ENCODE measurements at places on chromosomes 7 and 10.

- DNase-seq: no peak
Measured at GRCh38 chr7:73342645-73343044, 14.7 kb downstream of the FKBP6 start.

GRCh38 chr10:132383751-132384196 is 13.2 kb upstream of the PWWP2B start:
- DNase-seq: peak; percentile 73

GRCh38 chr10:119691726-119692125 is 34.1 kb upstream of the INPP5F start:
- DNase-seq: no peak

DNA sequence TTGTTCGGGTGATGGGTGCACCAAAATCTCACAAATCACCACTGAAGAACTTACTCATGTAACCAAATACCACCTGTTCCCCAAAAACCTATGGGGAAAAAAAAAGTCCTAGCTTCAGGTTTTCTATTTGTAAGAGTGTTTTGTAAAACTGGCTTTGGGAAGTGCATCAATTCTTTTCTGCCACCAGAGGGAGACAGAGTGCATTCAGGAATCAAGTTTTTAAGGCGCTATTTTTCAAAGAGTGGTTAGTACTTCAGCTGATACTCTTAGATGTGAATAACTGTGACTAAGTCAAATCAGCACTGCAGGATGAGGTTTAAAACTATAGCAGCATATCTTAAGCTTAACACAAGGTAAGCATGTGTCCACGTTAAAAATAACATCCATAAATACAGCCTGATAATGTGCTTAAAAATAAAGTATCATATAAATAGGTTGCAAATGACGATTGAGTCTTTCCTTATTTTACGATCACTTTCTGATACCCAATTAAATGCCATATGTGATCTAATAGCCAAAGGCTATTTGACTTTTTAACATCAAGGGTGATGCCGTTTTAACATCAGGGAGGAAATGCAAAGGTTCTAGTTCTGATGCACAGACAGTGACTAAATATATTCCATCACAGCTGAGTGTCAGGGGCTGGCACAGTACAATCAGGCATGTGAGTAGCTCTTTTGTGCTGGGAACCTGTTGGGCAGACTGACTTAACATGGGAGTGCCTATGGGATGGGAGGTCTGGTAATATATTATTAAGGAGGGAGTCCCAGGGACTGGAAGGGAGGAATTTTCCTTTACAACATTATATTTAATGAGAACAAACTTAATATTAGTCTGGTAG is 10.6 kb upstream of the LYZL2 start:
- no peak for DNase-seq

DNA sequence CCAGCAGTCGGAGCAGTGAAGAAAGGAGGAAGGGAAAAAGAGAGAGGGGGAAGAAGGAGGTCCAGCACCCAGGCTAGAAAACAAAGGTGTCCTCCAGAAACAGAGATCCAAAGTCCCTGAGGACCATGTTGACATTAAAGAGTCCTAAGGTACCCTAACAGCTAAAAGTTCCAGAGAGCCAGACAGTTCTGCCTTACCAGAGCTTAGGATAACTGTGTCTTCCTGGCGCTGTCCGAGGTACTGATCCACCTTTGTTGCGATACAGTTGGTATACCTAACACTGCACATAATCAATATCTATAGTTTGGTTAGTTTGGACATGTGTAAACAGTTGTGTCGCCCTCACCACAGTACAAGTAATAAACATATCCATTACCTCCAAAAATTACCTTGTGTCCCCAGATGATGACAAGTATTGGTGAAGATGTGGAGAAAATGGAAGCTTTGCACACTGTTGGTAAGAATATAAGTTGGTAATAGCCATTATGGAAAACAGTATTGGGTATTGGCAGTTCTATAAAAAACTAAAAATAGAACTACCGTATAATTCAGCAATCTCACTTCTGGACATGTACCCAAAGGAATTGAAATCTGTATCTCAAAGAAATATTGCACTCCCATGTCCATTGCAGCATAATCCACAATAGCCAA is 59.8 kb downstream of the GRID1 start:
- no peak for DNase-seq

- DNase-seq: no peak
Measured at GRCh38 chr7:100968031-100968430, 1.3 kb upstream of the MUC12 start.

DNA sequence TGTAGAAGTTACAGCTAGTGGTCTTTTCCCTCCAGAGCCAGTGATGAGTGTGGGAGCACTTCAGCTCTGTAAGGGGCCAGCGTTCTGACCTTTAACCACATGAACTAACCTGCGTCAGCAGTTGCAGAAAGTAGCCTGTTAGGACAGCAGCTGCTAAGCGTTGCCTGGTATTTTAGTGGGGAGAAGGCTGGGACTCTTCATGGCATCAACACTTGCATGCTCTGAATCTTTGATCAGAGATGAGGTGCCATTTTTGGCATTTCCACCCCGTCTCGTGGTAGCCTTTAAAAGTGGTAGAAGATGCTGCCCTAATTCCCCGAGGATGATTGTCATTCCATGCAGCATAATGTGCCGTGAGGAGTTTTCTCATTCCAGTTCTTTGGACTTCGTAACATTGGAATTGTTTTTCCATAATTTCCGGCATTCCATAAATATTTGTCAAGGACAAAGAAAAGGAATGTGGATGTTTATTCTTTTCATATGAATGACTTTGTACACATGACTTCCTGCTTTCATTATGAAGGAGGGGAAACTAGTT is 92.2 kb downstream of the AVL9 start:
- DNase-seq: no peak

- DNase-seq: no peak
Measured at GRCh38 chr10:95815701-95816240, 59.8 kb downstream of the ENTPD1 start.

DNA sequence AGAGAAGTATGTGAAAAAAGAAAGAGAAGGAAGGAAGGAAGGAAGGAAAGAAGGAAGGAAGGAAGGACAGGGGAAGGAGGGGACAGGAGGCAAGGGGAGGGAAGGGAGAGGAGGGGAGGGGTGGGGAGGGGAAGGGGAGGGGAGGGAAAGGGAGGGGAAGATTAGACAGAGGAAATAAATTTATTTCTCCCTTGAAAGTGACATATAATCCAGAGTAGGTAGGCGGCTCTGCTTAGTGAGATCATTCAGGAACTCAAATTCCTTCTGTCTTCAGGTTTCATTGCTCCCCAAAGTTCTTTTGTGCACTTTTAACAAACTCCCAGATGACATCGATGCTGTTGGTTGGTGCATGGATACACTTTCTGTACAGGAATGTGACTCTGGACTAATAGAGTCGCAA is 594.7 kb upstream of the STEAP1 start:
- no peak for DNase-seq

DNA sequence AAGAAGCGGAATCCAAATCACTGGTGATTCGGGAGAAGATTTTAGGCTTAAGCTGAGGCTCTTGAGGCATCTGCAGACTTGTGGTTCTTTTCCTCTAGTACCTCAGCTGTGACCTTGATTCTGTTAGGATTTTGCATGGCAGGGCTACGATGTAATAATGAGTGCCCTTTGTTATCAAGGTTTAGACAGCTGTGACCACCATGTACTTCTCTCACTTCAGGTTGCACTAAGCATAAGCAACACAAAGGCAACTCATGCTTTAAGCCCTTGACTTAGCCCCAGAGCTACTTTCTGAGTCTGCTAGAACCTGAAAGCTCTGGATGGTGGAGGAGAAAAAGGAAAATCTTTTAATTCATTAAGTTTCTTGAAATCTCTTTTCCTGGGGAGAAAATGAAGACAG is 1052.3 kb upstream of the PHF14 start:
- no peak for DNase-seq

GRCh38 chr7:2870471-2870931 is 26.4 kb upstream of the GNA12 start:
- DNase-seq: no peak

- DNase-seq: no peak
Measured at GRCh38 chr10:50453940-50454339, 169.8 kb downstream of the SGMS1 start.

GRCh38 chr10:44946205-44946604 is 13.4 kb upstream of the RASSF4 start:
- no peak for DNase-seq

- no peak for DNase-seq
Measured at GRCh38 chr10:102710609-102711008, 3.6 kb downstream of the ARL3 start.

GRCh38 chr7:142030294-142030693 is 34.6 kb downstream of the MGAM start:
- DNase-seq: no peak

- DNase-seq: no peak
Measured at GRCh38 chr10:110641256-110641655, 2.9 kb upstream of the RBM20 start.

DNA sequence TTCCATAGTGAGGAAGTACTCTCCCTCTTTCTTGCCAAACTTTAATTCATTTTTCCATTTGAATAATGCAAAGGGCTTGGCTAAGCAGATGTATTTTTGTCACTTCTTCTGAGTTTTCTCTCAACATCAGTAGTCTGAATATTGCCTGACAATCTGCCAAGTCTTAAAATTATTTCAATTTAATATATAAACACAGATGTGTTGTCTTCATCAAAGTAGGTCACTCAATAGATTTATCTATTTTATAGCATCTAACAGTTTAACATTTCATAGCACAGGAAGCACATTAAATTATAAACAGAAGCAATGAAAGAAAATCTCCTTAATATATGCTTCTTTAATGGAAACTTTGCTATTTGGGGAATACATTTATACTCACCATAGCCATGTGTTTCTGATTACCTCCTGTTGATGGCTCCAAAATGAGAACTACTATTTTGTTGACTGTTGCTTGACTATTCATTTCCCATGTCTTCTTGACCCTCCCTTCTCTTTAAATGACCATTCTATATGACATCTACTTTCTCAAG is 4.5 kb downstream of the CPED1 start:
- no peak for DNase-seq

DNA sequence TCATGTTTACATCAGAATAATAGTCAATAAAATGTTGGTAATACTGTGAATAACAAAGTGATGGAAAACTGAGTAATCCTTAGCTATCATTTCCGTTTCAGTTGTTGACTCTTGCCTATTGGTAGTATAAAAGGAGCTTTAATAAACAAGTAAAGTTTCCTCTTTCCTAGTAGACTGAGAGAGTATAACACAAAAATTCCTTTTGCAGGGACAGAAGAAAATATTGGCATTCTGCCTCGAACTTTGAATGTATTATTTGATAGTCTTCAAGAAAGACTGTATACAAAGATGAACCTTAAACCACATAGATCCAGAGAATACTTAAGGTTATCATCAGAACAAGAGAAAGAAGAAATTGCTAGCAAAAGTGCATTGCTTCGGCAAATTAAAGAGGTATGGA is 9.4 kb downstream of the KIF20B start:
- DNase-seq: no peak

DNA sequence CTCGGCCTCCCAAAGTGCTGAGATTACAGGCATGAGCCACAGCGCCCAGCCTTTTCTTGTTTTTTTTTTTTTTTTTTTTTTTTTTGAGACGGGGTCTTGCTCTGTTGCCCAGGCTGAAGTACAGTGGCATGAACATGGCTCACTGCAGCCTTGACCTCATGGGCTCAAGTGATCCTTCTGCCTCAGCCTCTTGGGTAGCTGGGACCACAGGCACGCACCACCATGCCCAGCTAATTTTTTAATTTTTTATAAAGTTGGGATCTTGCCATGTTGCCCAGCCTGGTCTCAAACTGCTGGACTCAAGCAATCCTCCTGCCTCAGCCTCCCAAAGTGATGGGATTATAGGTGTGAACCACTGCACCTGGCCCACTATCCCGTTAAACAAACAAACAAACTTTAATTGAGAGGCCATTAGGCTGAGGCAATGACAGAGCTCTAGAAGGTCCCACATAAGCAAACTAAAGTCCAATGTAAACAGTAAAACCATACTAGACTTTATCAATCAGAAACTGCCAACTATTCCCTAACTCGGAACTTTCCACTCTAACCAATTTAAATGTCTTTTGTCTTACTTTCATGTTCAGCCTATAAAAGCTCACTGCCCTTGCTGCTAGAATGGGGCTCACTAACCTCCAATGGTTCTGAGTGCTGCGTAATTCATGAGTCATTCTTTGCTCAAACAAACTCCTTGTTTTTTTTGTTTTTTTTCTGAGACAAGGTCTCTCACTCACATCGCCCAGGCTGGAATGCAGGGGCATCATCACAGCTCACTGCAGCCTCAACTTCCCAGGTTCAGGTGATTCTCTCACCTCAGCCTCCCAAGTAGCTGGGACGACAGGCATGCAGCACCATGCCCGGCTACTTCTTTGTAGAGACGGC is 1.9 kb downstream of the DHX32 start:
- DNase-seq: no peak

- DNase-seq: no peak
Measured at GRCh38 chr10:13437026-13437555, 89.0 kb upstream of the SEPHS1 start.

DNA sequence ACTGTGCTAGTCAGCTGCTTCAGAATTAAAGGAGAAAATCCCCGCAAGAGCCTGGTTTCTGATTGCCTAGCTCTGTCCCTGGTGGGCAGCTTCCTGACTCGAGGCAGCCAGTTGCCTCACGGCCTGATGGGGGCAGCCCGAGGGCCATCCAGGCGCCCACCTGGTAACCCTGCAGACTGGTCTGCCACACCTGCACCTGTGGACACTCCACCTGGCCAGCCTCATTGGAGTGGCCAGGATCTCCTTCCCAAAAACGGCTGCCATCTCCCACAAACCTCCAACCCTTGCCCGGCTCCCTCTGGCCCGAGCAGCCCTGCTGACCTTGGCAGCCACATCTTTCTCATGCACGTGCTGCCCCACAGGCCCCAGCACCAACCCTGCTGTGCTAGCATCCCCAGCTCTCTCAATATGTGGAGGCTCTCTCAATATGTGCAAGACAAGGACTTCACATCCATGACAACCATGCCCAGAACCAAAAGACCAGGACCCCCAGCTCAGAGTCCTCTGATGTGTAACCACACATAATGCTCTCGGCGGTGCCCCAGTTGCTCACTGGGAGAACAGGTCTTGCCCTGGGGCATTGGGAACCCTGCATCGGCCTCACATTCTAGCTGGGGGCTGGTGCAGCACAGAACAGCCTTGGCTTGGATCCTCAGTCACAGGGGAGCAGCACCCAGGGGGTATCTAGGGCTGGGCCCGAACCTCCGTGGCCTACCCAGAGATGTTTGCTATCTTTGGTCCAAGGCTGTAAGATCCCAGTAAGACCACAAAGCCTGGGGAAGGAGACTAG is 14.6 kb downstream of the DRGX start:
- no peak for DNase-seq

GRCh38 chr10:79559726-79560125 is 481 bp downstream of the SFTPA2 start:
- no peak for DNase-seq

- no peak for DNase-seq
Measured at GRCh38 chr10:31457858-31458257, 138.8 kb downstream of the ZEB1 start.

DNA sequence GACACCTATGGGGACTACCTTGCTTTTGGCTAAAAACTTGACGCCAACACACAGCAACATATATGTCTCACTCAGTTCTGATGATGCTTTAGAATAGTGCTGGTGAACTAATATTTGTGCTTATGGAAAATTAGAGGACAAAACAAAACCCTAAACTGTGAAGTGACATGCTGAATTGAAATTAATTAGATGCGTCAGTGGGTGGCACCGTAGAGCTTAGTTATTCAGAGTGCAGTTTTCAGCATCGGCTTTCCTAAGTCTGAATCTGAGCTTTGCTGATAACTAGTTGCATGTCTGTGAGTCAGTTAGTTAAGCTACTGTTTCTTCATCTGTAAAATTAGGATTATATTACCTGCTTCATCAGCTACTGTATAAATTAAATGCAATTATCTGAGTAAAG is 245.0 kb upstream of the SORCS1 start:
- no peak for DNase-seq

GRCh38 chr10:115968236-115968635 is 304.8 kb downstream of the GFRA1 start:
- no peak for DNase-seq
